ENCODE measurements at places on chromosomes 16 and 17. TPM values are rescaled to one million over a fixed set of nuclear protein-coding genes. Genes with fewer than 3 reads are reported as not detected.

DNA sequence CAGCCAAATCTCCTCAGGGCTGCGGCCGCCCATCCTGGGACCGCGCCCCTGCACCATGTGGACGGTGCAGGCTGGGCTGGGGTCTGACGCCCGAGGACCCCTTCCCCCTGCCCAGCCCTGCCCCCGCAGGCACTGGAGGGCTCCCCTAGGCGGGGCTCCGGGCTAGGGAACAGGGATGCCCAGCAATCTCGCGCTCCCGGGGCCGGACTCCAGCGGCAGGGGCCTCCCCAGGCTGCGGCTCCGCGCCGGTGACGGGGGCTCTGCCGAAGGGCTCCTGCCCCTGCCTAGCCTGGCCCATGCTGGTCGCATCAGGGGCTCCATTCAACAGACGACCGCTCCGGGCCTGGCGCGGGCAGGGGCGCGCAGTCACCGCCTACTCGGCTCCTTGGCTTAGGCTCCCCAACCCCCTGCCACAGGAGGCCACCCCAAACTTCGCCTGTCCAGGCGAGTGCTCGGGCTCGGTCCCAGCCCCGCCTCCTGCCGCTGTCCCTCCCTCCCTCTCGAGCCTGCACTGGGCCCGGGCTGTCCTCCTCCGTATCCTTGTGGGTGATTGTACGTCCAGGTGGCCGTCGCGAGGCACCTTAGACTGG lies 27.4 kb upstream of the ADORA2B start:
- no peak for DNase-seq

DNA sequence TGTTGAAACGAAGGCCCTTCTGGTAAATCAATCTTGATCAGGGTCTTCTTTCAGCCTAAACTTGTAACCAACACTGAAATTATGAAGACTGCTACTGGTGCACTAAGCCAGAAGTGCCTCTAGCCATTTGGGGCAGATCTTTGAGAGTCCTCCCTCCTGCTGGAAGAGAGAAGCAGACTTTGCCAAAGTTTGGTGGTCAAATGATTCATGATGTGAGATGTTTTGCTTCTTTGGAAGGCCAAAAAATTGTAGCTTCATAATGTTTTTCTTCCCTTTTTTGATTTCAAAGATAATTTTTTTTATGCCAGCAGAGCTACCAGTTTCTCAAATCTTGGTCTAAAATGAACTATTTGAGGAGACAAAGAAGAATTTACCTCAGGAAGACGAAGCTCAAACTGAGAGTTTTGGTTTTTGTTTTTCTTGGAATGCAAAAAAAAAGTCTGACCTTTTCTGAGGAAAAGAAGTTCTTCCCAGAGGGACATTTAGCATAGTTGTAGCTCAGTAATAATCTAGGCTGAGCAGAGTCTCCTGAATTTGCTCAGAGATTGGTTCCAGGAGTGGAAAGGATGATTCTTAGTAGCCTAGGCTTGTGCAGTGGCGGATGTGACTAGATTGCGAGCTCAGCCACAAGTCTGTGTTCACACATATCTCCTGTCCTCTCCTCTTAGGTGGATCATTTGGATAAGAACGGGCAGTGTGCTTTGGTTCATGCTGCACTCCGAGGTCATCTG lies 50.9 kb downstream of the CYB561 start:
- DNase-seq = no peak

MEOX1 gene
- total RNA-seq = not detected

DNA sequence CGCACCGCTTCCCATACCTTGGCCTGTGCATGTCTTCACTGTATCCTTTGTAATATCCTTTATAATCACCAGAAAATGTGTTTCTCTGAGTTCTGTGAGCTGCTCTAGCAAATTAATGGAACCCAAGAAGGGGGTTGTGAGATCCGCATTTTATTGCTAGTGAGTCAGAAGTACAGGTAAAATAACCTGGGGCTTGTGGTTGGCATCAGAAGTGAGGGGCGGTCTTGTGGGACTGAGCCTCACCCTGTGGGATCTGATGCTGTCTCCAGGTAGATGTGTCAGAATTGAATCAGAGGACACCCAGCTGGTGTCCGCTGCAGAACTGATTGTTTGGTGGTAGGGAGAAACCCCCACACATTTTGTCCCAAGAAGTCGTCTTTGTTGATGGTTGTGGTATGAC lies 382.4 kb downstream of the SNX29 start:
- no peak for DNase-seq

GRCh38 chr16:22874394-22874793 lies 60.4 kb downstream of the HS3ST2 start:
- no peak for DNase-seq

CDRT4 gene
- 34.0 TPM for total RNA-seq

BFAR gene
- total RNA-seq = 67.0 TPM
